ENCODE measurements at places on chromosomes 12 and 14. TPM values are rescaled to one million over a fixed set of nuclear protein-coding genes. Genes with fewer than 3 reads are reported as not detected.

The FAM181A gene
- total RNA-seq = not detected

The SLC7A8 gene
- total RNA-seq = 11.7 TPM

The CCDC197 gene
- not detected for total RNA-seq

The PRIMA1 gene
- 0.28 TPM for total RNA-seq

Measured in pancreas (tissue), 10 donors.